Foreskin keratinocyte (primary cell): ENCODE measurements at places on chromosomes 12 and 14. TPM values are rescaled to one million over a fixed set of nuclear protein-coding genes. Genes with fewer than 3 reads are reported as not detected.

The FAM222A gene
- 0.31 and 0.53 TPM in 2 replicates for total RNA-seq

The OR4L1 gene
- not detected in 2 replicates for total RNA-seq

The TMEM132C gene
- not detected in 2 replicates for total RNA-seq

The SAMD15 gene
- 0.63 and 0.88 TPM in 2 replicates for total RNA-seq
